ENCODE measurements at places on chromosomes 6 and 20.

GRCh38 chr20:1776681-1777475, 118.3 kb upstream of the SIRPA start:
- peak; percentile 75 for DNase-seq

GRCh38 chr6:109800771-109801170, 109.7 kb downstream of the FIG4 start:
- DNase-seq: no peak

DNA sequence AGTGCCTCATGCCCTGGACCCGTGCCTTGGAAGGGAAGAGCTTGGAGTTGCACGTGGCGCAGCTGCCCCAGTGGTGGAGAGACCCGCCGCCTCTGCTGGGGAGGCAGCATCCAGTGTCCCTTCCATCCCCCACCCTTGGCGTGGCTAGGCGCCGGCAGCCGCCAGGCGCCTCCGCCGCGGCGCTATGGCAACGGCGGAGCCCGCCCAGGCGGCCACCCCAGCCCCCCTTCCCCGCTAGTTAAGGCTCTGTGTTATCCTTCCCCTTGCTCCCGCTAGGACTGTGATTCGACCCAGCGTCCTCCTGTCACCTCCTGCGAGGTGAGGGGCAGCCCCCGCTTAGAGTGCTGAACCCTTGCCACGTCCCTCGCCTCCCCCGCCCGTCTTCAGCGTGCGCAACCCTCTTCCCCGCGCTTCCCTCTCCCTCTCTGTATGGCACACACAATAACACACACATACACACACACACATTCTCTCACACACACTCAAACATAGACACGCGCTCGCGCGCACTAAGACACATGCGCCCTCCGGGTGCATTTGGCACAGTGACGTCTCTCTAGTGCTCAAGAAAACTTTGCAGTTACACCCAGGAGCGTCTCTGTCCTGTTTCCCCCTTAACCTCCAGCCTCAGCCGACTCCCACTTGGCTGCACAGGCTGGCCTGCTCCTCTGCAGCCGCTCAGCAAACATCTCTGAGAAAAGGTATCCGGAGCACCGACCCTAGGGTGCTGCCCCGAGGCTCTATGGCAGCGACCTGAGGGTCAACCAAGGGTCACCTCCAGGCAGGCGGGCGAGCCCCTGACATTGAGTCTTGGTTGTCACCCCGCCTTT, 8.5 kb downstream of the GRIK2 start:
- DNase-seq: no peak

DNA sequence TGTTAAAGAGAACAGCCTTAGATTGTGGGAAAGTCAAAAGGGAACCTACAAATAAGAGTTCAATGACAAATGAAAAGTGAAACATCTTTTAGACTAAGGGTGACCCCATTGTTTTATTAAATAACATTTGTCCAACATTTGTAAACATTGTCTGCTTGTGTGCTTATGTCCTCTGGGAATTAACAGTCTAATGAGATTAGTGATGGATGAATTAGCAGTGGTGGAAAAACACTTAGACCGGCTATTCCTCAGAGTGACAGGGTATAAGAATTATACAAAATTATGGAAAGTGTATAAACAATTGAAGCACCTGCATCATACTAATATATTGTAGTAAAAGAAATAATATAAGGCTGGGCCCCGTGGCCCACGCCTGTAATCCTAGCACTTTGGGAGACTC, 29.3 kb upstream of the HFE start:
- no peak for DNase-seq

GRCh38 chr6:21157186-21157929, 436.2 kb upstream of the SOX4 start:
- DNase-seq: no peak

DNA sequence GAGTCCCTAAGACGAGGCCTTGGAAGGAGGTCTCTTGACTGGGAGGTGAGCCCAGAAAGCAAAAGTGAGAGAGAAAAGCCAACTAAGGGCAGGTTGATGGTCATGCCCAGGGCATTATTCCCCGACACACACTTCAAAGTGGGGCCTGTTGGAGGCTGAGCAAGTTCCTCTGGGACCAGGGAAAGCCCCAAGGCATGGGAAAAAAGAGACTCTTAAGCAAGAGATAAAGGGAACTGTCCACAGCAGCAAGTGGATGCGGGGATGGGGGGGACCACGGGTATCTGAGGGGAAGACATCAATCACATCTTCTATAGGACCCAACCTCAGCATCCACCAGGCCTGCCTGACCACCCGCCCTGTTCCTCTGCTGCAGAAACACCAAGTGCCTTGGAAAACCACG, 119.9 kb upstream of the MAFB start:
- no peak for DNase-seq

GRCh38 chr6:143955971-143956370, 52.1 kb downstream of the PLAGL1 start:
- no peak for DNase-seq

GRCh38 chr20:757506-757905, 10.8 kb downstream of the SLC52A3 start:
- no peak for DNase-seq

Measured in renal cortex interstitium (tissue), 15 donors.